ENCODE measurements at places on chromosomes 4 and X.

DNA sequence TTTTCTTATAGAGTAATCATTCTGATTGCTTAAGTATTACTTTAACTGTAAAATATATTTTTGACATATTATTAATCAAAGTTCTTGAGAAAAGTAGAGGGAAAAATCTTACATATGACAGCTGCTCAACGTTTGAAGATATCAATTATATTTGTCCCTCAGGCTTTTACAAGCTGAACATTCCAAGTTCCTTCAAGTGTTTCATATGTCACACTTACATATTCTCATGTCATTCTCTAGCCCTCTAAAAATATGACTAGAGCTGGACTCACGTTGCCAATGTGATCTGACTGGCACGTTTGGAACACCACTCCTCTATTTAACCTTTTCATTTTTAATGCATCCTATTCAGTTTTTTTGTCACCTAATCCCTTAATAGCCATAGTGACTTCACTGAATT lies 492.9 kb downstream of the PCDH18 start:
- no peak for DNase-seq

GRCh38 chrX:30643313-30643821 lies 9.9 kb upstream of the GK start:
- DNase-seq: peak; percentile 4

DNA sequence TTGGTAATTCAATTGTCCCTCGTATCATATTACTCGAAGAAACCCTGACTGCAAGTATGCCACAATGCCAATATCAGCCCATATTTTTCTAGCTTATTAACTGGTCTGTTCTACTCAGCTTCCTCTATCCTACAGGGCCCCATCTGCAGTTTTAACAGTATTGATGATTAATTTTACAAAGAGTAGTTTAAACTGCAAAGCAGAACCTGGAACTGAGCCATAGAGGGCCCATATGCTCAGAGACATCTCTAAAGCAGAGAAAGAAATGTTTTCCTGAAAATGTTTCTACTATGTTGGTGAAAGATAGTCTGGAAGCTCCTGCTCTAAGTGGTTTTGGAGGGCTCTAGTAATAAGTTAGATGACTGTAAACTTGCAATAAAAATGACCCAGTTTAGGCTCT lies 259.4 kb upstream of the CENPE start:
- no peak for DNase-seq

GRCh38 chr4:166197166-166197565 lies 324.1 kb downstream of the TLL1 start:
- no peak for DNase-seq

DNA sequence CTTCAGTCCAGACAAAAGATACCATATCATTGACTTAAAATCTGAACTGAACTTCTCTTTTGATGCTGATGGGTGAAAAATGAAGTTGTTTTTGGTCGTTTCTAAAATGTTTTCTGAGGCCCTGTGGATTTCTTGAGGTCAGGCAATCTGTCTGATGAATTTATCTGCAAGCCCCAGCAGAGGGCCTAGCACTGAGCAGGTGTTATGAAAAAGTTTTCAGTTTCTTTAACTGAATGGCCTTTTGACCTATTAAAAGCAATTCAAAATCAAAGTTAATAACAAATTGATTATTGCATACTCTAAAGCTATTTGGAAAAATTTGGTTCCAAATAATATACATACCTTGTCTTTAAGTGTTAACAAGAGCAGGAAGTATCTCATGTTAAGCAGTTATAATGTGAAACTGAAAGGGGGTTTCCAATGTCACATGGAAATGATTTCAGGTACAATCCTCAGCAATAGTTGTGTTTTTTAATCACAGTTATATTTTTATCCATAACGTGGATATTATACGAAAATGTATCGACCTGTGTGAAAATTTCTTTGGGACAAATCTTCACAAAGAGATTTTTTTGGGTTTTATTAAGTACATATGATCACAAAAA lies 285.0 kb downstream of the SPANXN1 start:
- no peak for DNase-seq

DNA sequence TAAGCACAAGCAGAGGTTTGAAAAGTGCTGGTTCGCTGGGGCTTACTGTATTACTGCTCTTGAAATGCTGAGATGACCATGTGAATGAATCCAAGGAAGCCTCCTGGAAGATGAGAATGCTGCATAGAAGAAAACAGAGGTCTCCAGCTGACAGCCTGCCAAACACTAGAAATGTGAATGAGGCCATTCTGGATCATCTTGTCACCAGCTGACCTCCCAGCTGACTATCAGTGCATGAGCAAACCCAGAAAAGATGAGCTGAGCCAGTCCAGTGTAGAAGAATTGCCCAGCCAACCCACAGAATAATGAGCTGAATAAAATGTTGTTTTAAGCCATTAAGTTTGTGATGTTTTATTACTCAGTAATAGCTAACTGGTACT lies 49.1 kb upstream of the DYNLT3 start:
- peak; percentile 19 for DNase-seq

DNA sequence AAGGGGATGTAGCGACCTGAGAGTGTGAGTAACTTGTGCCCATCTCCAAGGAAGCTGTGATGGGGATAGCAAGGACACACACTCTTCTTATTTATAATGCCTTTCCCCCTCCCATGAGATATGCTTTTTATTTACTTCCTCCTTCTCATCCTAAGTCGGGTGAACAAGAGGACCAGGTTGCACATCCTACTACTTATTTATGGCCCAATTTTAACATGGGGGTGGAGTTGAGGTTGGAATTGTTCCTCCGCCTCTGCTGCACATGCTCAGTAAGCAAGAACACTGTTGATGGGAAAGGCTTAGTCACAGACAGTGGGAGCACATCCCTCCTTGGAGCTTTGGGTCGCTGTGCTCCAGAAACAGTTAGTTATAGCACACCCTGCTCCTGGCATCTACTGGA lies 15.2 kb upstream of the TLR8 start:
- DNase-seq: no peak

- no peak for DNase-seq
Measured at GRCh38 chr4:6393544-6394475, 78.6 kb downstream of the PPP2R2C start.

GRCh38 chr4:26233350-26233749 lies 87.5 kb upstream of the RBPJ start:
- DNase-seq: no peak

DNA sequence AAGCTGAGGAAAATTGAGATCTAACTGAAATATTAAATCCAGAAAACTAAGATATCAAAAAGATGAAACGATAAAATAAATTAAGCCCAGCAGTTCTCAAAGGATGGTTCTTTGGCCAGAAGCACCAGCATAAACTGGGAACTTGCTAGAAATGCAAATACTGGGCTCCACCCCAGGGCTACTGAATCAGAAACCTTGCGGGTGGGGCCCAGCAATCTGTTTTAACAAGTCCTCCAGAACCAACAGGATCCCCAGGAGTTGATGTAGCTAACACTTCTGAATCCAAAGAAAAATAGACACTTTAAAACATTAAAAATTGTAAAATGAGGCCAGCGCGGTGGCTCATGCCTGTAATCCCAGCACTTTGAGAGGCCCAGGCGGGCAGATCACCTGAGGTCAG lies 14.1 kb upstream of the TMEM154 start:
- DNase-seq: no peak

DNA sequence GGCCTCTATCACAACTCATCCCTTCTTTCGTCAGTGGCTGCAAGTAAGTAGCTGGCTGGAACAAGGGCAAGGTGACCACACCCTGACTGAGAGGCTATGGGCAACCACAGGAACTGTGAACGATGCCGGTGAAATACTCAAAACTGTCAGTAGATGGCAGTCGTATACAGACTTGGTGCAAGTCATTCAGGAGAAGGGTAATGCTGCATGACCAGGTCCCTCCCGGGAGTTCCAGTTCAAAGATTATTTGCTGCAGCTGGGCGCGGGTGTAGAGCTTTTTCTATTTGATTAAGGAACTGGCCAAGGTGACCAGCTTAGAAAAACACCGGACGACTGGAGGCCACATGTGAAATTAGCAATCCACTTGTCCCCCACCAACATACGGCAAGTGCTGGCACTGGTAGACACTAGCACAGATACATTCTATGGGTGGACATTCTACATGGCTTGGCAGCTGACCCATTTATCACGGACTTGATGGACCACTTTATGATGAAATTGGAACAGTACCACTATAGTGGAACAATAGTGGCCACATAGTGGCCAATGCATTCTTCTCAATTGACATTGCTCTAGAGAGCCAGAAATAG lies 726.6 kb downstream of the TRAM1L1 start:
- peak; percentile 13 for DNase-seq

DNA sequence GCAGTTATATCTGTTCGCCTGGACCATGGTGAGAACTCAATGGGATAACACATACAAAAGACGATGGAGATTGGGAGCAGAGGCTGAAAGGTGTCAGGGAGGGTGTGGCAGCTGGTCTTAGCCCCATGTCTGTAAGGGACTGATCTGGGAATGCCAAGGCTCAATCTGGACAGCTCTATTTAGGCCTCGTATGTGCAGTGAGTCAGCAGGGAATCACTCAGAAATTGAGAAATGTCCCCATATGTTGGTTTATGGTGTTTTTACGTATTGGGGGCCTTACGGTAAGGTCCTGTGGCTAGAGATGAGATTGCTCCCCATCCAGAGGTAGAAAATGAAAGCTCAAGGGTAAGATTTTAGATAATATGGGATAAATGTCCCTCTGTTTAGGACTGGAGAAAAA lies 71.4 kb upstream of the TTC29 start:
- no peak for DNase-seq

DNA sequence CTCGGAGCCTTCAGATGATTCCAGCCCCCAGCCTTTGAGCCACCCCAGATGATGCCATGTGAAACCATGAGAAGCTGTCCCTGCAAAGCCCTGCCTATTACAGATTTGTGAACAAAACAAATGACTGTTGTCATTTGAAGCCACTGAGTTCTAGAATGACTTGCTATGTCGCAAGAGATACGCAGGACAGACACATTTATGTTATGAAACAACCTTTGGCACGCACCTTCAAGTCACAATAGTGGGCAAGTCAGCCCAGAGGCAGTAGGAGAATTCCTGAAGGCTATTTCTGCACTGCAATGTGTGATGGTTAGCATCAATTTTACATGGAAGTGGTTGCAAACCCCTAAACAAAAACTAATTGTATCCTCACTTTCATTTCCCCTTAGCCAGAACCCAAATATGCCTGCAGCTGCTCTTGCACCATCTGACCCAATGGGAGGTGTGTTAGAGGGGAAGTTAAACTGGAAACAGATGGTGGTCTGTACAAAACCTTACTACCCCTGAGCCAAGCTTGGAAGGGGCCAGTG lies 174.4 kb upstream of the ATP6AP2 start:
- peak; percentile 26 for DNase-seq

- DNase-seq: no peak
Measured at GRCh38 chrX:154484255-154485149, 1.9 kb downstream of the UBL4A start.

DNA sequence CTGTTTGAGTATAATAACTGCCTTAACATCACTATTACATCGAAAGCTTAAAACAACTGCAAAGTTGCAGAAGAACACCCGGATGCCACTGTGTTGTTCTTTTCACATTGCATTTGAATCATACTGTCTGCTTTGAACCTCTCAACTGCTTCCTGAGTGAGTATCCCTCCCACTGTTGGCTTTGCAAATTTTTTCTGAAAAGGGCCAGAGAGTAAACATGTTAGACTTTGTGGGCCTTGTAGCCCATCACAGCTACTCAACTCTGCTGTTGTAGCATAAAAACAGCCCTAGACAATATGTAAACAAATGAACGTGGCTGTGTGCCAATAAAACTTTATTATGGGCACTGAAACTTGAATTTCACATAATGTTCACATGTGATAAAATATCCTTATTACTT lies 76.1 kb downstream of the NSG1 start:
- DNase-seq: no peak

GRCh38 chrX:44843318-44843702 lies 511 bp upstream of the DUSP21 start:
- no peak for DNase-seq

- no peak for DNase-seq
Measured at GRCh38 chr4:185911556-185912064, 99.6 kb upstream of the SORBS2 start.

All from muscle of arm (tissue), 14 donors.